Naive thymus-derived CD8-positive, alpha-beta T cell (primary cell): ENCODE measurements at places on chromosomes 4 and X.

DNA sequence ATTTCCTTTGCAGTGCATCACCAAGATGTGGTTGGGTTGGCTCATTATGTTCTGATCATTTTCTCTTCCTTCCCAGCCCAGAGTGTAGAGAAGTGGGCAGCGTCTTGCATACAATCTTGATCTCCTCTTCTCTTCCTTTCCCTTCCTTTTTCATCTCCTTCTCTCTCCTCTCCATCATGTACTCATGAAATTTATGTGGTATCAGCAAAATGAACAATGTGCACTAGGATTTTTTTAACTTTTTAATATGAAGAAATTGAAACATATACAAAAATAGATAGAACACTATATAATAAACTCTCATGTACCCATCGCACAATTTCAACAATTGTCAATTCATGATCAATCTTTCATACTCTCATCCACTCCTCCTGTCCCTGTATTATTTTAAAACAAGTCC is 593.5 kb downstream of the BCOR start:
- DNase-seq = no peak

DNA sequence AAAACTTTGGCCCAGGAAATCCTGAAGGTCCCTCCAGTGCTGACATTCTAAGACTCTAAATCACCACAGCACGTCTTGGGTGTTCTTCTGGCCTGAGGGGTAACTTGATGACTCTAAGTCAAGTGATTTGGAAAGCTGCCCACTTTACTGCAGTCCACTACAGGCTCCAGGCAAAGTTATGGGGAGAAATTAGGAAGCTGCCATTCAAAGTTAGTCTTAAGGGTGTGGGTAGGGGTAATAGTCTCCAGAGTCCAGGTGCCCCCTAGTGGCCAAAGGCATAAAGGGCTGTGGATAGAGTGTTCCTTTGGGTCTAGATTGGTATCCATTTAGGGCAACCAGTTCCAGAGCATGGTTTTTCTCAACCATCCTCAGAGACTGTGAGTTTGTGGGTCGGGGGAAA is 38.7 kb upstream of the SLC16A2 start:
- DNase-seq = peak; percentile 35

DNA sequence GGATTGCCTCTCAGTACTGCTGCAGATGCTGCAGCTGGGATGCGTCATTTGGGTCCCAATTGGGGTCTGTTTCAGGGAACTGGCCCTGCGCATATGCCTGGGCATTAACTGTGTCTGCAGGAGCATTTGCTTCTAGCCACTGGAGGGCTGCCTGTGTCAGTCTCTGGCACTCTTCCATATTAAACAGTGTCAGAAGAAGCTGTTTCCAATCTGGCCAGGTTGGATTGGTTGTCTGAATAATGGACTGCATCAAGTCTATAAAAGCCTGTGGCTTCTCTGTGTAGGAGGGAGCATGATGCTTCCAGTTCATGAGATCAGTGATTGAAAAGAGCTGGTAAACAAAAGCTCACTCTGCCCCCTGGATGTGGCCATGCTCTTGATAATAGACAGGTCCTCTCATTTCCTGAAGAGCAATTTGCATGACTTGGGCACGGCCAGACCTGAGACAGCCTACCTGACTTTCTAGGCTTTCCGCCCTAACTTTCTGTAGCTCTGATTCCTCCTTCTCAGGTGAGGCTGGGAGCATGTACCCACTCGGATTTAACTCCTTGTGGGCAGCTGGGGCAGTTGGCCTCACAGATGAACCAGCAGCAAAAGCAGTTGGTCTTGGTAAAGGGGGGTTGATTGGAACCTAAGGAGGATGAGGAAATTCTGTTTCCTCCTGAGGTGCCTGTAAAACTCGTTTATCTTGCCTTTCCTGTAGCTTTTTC is 29.2 kb downstream of the SULT1E1 start:
- DNase-seq = no peak

- DNase-seq = peak; percentile 45
These were observed 25.1 kb downstream of the XIAP start for GRCh38 chrX:123884809-123885408.

GRCh38 chrX:53435997-53436396 is 1.8 kb upstream of the HSD17B10 start:
- peak; percentile 76 for DNase-seq

- DNase-seq = no peak
These were observed 150.6 kb downstream of the CDS1 start for GRCh38 chr4:84733343-84734033.

DNA sequence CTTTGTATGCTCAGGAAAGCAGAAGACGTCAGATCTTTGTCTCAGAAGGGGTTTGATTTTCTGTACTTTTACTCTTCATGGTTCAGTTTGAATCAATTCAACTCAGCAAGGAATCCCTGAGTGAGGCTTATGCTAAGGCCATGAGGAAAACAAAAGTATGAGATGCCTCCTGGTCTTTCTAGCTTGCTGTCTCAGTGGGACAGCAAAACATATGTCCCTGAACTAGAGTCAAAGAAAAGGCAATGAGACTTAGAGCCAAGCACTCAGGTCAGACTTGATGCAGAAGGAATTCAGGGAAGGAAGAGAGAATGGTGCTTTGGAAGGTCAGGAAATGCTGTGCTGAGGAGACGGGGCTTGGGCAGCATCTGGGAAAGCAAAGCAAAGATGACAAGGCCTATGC is 236.2 kb upstream of the SFRP2 start:
- no peak for DNase-seq

GRCh38 chrX:23513121-23513520 is 154.2 kb upstream of the PRDX4 start:
- no peak for DNase-seq

DNA sequence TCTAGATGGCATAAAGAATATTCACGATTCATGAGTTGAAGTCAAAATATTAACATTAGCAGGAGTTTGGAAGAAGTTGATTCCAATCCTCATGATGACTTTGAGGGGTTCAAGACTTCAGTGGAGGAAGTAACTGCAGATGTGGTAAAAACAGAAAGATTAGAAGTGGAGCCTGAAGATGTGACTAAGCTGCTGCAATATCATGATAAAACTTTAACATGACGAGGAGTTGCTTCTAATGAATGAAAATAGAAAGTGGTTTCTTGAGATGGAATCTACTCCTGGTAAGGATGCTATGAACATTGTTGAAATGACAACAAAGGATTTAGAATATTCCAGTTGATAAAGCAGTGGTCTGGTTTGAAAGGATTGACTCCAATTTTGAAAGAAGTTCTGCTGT is 70.1 kb upstream of the TMLHE start:
- DNase-seq = no peak

DNA sequence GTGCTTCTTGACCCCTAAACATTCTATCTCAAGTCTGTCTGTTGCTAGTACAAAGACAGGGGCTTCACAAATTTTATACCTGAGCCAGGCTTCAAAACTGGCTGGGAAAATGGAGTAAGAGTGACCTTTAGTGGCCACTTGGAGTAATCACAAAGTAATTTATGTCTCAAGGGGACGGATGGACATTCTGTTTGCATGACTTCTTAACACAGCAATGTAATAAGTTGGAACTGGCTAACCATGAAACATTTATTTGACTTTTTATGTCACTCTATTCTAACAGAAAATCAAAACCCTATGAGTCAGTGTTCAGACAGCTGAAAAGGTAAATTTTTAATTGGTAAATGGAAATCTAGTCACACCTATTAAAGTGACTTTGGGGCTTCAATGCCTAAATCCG is 600.6 kb downstream of the ANKRD50 start:
- DNase-seq = no peak

DNA sequence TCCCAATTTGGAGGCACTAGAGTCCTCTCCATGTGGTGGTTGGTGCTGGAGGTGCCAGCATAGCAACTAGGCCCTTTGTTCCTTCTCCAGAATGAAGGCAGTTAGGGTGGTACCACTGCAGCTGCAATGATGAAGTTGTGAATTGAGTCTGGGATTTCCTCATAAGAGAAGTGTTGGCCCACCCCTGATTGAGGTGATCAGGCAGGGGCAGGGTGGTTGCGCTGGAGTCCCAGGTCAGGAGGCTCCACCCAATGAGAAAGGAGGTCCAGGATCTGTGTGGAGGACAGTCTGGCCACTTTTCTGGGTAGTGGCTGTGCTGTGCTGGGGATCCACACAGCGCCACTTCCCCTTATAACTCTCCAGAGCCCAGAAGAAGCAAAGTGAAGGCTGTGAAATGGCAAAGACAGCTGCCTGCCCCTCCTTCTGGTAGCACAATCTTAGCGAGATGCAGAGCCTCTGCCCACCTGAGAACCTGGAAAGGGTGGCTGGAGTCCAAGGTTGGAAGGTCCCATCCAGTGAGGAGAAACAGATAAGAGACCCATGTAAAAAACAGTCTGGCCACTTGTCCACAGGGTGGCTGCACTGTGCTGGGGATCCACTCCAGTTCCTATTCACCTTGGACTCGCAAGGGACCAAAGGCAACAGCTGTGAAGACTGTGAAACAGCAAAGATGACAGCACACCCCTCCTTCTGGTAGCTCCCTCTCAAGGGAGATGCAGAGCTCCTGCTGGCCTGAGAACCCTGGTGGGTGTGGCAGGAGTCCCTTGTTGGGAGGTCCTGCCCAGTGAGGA is 124.6 kb downstream of the RRAGB start:
- no peak for DNase-seq

DNA sequence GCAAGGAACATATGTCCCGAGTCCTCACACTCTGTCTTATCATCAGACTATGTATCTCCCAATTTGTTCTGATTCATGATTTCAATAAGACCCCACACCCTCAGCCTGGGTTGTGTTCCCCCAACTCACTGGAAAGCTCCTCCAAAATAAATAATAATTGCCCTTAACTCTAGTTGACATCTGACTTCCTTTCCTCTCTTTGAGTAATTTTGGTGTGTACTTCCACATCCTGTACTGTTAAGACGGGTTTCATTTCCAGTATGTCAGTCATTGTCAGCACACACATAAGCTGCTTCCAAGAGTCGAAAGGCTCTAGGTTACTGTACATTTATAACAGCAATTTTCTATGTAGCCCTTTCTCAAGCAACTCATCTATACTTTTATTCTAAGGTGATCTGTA is 52.2 kb upstream of the C1QTNF7 start:
- DNase-seq = peak; percentile 10

- DNase-seq = no peak
These were observed 10.0 kb upstream of the CHIC2 start for GRCh38 chr4:54074381-54074780.

DNA sequence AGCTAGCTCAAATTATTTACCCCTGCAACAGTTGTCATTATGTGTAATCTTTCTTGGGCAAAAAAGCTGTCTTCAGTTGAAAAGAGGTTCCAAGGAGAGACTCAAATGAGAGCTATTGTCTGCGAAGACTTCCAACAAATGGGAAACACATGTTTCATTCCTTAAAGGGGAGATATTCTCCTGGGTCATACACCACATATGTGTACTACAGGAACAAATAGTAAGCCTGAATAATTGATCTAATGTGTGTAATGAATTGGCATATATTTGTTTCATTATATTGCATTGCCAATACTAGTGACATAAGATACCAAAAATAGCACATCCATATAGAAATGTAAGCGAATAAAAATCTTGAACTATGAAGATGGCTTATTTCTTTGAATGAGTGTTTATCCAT is 950.9 kb upstream of the NDST4 start:
- DNase-seq = no peak

DNA sequence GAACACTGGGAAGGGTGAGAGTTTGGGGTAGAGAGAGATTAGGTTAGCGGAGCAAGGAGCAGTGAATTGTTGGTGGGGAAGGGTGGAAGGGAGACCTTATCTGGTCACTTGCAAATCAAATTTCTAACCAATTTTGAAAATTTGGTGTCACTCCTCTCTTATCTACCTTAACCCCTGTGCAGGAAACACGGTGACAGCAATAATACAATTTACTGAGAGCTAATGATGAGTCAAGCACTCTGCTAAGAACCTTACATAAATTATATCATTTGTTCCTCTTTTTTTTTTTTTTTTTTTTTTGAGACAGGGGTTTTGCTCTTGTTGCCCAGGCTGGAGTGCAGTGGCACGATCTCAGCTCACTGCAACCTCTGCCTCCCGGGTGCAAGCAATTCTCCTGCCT is 116.4 kb downstream of the C4orf51 start:
- no peak for DNase-seq

DNA sequence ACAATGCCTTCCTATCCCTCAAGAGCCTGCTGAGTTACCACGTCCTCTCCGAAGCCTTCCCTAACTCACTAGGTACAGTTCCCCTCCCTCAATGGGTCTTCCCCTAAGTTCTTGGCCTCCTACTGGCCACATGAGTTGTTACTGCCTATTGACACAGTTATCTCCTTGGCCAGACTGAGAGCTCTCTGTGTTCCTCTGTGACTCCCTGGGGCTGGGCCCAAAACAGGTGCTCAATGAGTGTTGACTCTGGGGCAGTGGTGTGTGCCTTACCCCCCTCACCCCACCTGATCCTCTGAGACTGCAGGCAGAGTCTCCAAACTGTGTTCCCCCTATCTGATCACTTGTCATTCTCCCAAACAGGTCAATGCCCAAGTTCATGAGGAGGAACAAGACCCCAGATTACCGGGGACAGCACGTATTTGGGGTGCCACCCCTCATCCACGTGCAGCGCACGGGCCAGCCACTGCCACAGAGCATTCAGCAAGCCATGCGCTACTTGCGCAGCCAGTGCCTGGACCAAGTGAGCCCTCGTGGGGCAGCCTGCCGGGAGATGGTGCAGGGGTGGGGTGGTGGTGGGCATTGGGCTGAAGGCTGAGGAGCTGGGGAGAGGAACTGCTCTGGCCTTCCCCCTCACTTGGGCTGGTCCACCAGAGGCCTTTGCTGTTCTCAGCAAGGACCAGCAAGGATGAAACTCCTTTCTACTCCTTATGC is 72.6 kb downstream of the STARD8 start:
- no peak for DNase-seq

- no peak for DNase-seq
These were observed 120.2 kb upstream of the GK2 start for GRCh38 chr4:79528241-79528706.

- no peak for DNase-seq
These were observed 50.5 kb downstream of the TIGD2 start for GRCh38 chr4:89161841-89162240.

DNA sequence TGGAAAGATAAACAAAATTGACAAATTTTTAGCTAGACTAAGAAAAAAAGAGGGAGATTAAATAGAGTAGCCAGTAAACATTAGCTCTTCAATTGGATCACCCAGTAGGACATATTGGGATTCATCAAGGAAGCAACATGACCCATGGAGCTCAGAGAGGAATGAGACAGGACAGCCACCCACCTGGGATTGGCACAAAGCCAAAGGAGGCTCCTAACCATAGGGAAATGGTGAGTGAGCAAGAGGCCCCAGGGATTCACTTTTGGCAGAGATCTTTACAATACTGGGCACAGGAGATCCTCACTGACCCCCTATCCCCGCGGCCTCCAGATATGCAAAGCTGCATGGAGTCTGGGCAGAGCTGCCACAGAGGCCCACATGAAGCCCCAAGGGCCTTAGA is 34.8 kb upstream of the CXCL6 start:
- no peak for DNase-seq

DNA sequence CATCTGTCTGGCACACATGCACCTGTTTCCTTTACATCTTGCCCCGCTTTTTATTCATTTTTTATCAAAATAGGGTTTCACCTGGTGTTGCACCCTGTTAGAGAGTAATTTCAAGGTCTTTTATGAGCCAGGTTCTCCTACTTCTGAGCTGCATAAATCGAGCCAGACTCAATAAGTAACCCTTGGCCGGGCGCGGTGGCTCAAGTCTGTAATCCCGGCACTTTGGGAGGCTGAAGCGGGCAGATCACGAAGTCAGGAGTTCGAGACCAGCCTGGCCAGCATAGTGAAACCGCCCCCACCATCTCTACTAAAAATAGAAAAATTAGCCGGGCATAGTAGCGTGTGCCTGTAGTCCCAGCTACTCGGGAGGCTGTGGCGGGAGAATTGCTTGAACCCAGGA is 1.0 kb upstream of the PPP2R3B start:
- no peak for DNase-seq

GRCh38 chr4:109755656-109756055 is 25.8 kb upstream of the PLA2G12A start:
- no peak for DNase-seq

GRCh38 chr4:140162596-140162995 is 8.6 kb upstream of the MAML3 start:
- DNase-seq = no peak
